ENCODE measurements at places on chromosomes 16 and 17. TPM values are rescaled to one million over a fixed set of nuclear protein-coding genes. Genes with fewer than 3 reads are reported as not detected.

GRCh38 chr16:373848-374615 lies 3.7 kb upstream of the MRPL28 start:
- no peaks in the 10 kb centered on the region for H3K27me3 ChIP-seq
- H3K4me3 ChIP-seq: no peak overlapping the region
- no peak overlapping the region for H3K27ac ChIP-seq

DNA sequence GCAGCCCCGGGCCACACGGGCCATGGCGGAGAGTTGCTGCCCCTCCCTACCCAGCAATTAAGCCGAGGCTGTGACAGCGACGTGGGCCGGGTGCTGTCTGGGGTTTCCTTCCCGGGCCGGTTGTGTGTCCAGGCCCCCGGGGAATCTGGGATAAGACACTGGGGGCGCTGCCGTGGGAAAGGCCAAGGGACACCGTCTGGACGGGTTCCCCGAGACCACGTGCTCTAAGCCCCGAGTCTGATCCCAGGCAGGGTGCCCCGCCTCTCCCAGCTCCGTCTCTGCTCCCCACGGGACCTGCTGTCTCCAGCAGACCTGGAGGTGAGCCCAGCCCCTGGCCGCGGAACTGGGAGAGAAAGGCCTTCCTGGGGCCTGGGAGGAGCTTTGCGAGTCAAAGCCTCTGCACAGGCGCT lies 92.2 kb downstream of the IRX3 start:
- H3K27me3 ChIP-seq: no peaks in the 10 kb centered on the region
- no peak overlapping the region for H3K4me3 ChIP-seq
- no peak overlapping the region for H3K27ac ChIP-seq
- no peaks in the 10 kb centered on the region for H3K4me1 ChIP-seq
- H3K36me3 ChIP-seq: no peaks in the 10 kb centered on the region

Gene CSH1
- not detected for total RNA-seq

DNA sequence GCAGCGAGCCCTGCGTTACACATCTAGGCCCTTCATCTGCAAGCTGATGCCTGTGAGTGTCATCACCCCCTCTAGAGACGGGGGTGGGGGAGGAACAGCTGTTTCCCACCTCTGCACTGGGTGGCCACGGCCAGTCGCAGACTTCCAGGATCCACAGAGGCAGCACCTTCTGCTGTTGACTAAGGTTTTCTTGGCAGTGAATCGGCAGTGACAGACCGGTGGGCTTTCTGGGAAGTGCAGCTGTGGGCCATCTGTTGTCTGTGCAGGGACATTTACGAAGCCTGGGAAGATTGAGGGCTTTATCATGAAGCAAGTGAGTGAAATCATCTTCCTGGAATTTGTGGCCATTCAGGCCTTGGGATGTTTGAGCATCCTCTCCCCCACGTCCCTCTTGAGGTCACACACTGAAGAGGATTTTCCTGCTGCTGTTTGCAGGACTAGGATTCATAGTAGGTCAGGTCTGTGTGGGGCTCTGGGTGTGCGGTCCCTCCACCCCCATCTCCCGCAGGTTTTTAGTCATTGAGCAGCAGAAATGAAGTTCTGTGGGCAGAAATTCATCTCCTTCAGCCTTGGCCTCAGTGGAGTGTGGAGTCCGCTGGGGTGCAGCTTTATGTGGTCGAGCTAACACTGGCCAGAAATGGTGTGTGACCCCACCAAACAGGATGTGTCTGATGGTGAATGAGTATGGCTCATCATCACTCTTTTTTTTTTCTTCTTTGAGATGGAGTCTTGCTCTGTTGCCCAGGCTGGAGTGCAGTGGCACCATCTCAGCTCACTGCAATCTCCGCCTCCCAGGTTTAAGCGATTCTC lies 12.0 kb downstream of the PGS1 start:
- H3K4me1 ChIP-seq: peaks cover 43% of the 10 kb centered on the region
- H3K27me3 ChIP-seq: no peaks in the 10 kb centered on the region
- no peaks in the 10 kb centered on the region for H3K36me3 ChIP-seq

Gene TMEM238L
- total RNA-seq: 28.5 TPM

- no peak overlapping the region for H3K27ac ChIP-seq
- no peak overlapping the region for H3K4me3 ChIP-seq
- H3K27me3 ChIP-seq: no peaks in the 10 kb centered on the region
- DNase-seq: no peak
Observed at GRCh38 chr17:9809409-9809808, 12.5 kb downstream of the GSG1L2 start.

- no peak overlapping the region for H3K27ac ChIP-seq
- no peaks in the 10 kb centered on the region for H3K36me3 ChIP-seq
- no peak overlapping the region for H3K4me3 ChIP-seq
- DNase-seq: no peak
- H3K4me1 ChIP-seq: no peaks in the 10 kb centered on the region
Observed at GRCh38 chr16:49505556-49505955, 132.0 kb downstream of the C16orf78 start.

Gene KRTAP9-4
- not detected for total RNA-seq

Gene C1QTNF8
- total RNA-seq: not detected

Gene SSTR5
- 2.1 TPM for total RNA-seq

Gene RRAD
- 2.1 TPM for total RNA-seq

DNA sequence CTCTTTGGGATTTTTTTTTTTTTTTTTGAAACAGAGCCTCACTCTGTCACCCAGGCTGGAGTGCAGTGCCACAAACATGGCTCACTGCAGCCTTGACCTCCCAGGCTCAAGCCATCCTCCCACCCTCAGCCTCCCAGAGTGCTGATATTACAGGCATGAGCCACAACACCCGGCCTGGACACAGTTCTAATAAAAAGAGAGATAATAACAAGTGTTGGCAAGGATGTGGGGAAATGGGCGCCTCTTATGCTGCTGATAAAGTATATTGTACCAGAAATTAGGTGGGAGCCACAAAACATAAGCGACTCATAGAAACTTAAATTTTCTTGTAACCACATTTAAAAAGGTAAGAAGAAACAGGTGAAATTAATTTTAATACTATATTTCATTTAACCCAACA lies 50.4 kb upstream of the FA2H start:
- DNase-seq: no peak
- H3K36me3 ChIP-seq: no peaks in the 10 kb centered on the region
- no peak overlapping the region for H3K27ac ChIP-seq

GRCh38 chr17:29066047-29066446 lies 23.1 kb downstream of the PIPOX start:
- no peaks in the 10 kb centered on the region for H3K4me1 ChIP-seq
- no peaks in the 10 kb centered on the region for H3K27me3 ChIP-seq

GRCh38 chr16:79269211-79269863 lies 331.2 kb downstream of the MAF start:
- DNase-seq: peak; percentile 41
- H3K4me3 ChIP-seq: no peak overlapping the region
- H3K27me3 ChIP-seq: no peaks in the 10 kb centered on the region
- no peak overlapping the region for H3K27ac ChIP-seq
- peaks cover 4% of the 10 kb centered on the region for H3K4me1 ChIP-seq
- H3K36me3 ChIP-seq: no peaks in the 10 kb centered on the region

DNA sequence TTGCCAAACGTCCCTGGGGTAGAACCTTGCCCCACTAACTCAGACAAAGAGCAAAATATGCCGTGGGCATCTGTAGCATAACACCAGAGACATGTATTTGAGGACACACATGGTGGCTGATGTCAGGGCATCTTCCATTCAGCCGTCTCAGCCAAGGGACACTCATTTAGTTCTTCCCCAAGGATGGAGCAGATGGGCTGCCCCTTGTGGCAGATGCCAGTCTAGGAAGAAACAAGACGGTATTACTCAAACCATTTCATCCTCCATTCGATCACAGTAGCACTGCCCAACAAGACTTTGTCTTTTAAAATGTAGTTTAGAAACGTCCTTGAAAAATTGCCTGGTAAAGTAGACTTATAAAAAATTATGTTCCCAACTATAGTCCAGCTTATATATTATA lies 937.6 kb upstream of the EEF2KMT start:
- H3K36me3 ChIP-seq: no peaks in the 10 kb centered on the region
- no peaks in the 10 kb centered on the region for H3K4me1 ChIP-seq
- H3K27me3 ChIP-seq: no peaks in the 10 kb centered on the region
- DNase-seq: no peak
- no peak overlapping the region for H3K27ac ChIP-seq
- no peak overlapping the region for H3K4me3 ChIP-seq

Gene CA4
- not detected for total RNA-seq

Gene ALOX12
- total RNA-seq: not detected

DNA sequence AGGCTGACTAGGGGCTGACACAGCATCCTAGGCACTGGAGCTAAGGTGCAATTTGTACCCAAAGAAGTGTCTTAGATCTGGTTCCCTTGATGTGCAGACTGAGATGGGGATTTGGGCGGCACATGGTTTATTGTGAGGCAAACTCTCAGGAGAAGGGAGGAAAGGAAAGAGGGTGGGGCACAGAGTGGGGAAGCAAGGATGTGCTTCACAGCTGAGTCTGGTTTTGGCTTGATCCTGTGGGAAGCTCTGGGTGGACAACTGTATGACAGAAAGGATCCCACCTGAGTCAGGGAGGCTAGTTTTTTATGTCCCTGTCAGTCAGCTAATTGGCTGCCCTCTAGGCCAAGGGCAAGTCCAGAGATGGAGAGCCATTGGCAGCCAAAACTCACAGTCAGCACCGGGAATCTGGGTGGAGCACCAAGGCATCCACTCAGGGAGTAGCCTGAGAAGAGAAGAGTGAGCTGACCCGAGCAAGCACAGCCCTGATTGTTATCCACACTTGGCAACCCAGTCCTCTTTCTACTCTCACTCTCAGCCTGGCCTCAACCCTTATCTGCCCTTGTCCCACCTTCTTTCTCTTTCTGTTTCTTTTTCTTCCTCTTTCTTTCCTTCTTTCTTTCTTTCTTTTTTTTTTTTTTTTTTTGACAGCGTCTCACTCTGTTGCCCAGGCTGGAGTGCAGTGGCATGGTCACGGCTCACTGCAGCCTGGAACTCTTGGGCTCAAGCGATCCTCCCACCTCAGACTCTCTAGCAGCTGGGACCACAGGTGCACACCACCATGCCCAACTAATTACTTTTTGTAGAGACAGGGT lies 12.0 kb downstream of the ARL4D start:
- no peaks in the 10 kb centered on the region for H3K4me1 ChIP-seq
- DNase-seq: peak; percentile 29
- no peaks in the 10 kb centered on the region for H3K27me3 ChIP-seq
- no peak overlapping the region for H3K4me3 ChIP-seq
- no peaks in the 10 kb centered on the region for H3K36me3 ChIP-seq

- DNase-seq: no peak
- H3K36me3 ChIP-seq: no peaks in the 10 kb centered on the region
- no peaks in the 10 kb centered on the region for H3K27me3 ChIP-seq
- peak overlapping the region; percentile 73 for H3K4me3 ChIP-seq
- H3K4me1 ChIP-seq: no peaks in the 10 kb centered on the region
- H3K27ac ChIP-seq: peak overlapping the region; percentile 82
Observed at GRCh38 chr16:53053967-53054669, 673 bp upstream of the CHD9 start.

GRCh38 chr16:1430759-1431496 lies at the start of gene PERCC1:
PERCC1 (plus strand) TSS chr16:1431078; CDS start chr16:1432594, 1,516 bp downstream.
- no peak for DNase-seq
- no peak within 1 kb of the TSS for H3K27ac ChIP-seq
- H3K4me3 ChIP-seq: no peak within 1 kb of the TSS
- no peaks in the 10 kb centered on the region for H3K36me3 ChIP-seq

GRCh38 chr17:68807998-68808772 lies 147.0 kb downstream of the ABCA8 start:
- no peak overlapping the region for H3K27ac ChIP-seq
- no peaks in the 10 kb centered on the region for H3K27me3 ChIP-seq
- H3K4me1 ChIP-seq: no peaks in the 10 kb centered on the region
- H3K4me3 ChIP-seq: no peak overlapping the region

Gene PMFBP1
- total RNA-seq: 1.8 TPM

GRCh38 chr16:86578611-86579267 lies 390 bp downstream of the FOXL1 start:
- no peak overlapping the region for H3K4me3 ChIP-seq
- peak overlapping the region; percentile 38 for H3K27ac ChIP-seq
- no peaks in the 10 kb centered on the region for H3K4me1 ChIP-seq
- no peak for DNase-seq
- peaks cover 30% of the 10 kb centered on the region for H3K27me3 ChIP-seq

Gene MYH13
- total RNA-seq: not detected

DNA sequence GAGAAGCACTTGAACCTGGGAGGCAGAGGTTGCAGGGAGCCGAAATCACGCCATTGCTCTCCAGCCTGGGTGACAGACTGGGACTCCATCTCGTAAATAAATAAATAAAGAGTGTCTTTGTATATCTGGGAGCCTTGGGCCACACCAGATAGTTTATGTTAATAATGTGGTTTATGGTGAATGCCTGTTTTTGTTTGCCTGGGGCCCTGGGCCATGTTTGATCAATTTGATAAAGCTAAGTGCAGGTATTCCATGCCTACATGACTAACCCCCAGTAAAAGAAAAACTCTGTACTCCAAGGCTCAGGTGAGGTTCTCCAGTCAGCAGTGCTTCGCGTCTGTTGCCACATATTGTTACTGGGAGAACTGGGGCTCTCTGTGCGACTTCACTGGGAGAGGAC lies 15.1 kb downstream of the SCIMP start:
- no peak overlapping the region for H3K4me3 ChIP-seq
- H3K27me3 ChIP-seq: no peaks in the 10 kb centered on the region
- no peak overlapping the region for H3K27ac ChIP-seq
- H3K36me3 ChIP-seq: peaks cover 5% of the 10 kb centered on the region

GRCh38 chr16:12362482-12363458 lies 386.2 kb downstream of the SNX29 start:
- no peaks in the 10 kb centered on the region for H3K4me1 ChIP-seq
- H3K4me3 ChIP-seq: no peak overlapping the region
- no peak for DNase-seq
- no peaks in the 10 kb centered on the region for H3K27me3 ChIP-seq

DNA sequence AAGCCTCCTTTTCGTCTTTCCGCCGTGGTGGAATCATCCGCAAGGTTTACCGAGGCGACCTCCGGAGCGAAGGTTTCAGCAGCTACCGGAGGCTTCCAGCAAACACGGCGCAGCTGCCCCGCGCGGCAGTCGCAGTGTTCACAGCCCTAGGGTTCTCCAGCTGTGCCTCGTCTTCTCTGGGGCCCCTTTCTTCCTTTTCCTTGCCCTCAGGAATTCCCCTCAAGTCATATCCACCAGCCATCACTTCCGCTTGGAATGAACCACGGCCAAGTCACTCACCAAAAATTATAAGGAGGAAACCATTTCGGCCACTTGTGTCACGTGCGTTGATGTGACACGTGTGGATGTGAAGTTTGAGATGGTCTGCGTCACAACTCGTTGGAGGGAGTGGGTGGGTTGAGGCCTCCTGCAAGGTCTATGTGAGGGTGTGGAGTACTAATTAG lies 636 bp upstream of the ERN1 start:
- DNase-seq: peak; percentile 74
- peak overlapping the region; percentile 99 for H3K27ac ChIP-seq
- no peaks in the 10 kb centered on the region for H3K36me3 ChIP-seq
- no peaks in the 10 kb centered on the region for H3K27me3 ChIP-seq
- peak overlapping the region; percentile 91 for H3K4me3 ChIP-seq

GRCh38 chr17:48488548-48489106 lies 42.2 kb downstream of the HOXB1 start:
- no peaks in the 10 kb centered on the region for H3K36me3 ChIP-seq
- H3K27ac ChIP-seq: no peak overlapping the region
- peaks cover 18% of the 10 kb centered on the region for H3K4me1 ChIP-seq
- DNase-seq: no peak
- H3K27me3 ChIP-seq: no peaks in the 10 kb centered on the region
- H3K4me3 ChIP-seq: no peak overlapping the region

- H3K27me3 ChIP-seq: no peaks in the 10 kb centered on the region
- peaks cover 14% of the 10 kb centered on the region for H3K4me1 ChIP-seq
- H3K4me3 ChIP-seq: no peak overlapping the region
- peak; percentile 69 for DNase-seq
Observed at GRCh38 chr17:73710095-73710592, 65.9 kb upstream of the SDK2 start.

All from Peyer's patch (tissue), 4 donors.